ENCODE measurements at places on chromosomes 13 and 19.

- DNase-seq = peak; percentile 44
These were observed 15.6 kb downstream of the KPNA3 start for GRCh38 chr13:49776871-49777270.

GRCh38 chr19:7657131-7657751 lies 11.6 kb upstream of the RETN start:
- DNase-seq = no peak

GRCh38 chr19:7953060-7953459 lies 9.6 kb upstream of the TIMM44 start:
- DNase-seq = peak; percentile 37

- no peak for DNase-seq
These were observed 10.6 kb upstream of the MADCAM1 start for GRCh38 chr19:485583-486236.

GRCh38 chr19:29401712-29402421 lies 123.9 kb upstream of the VSTM2B start:
- no peak for DNase-seq

GRCh38 chr19:30375553-30376031 lies 3.4 kb downstream of the ZNF536 start:
- DNase-seq = no peak

DNA sequence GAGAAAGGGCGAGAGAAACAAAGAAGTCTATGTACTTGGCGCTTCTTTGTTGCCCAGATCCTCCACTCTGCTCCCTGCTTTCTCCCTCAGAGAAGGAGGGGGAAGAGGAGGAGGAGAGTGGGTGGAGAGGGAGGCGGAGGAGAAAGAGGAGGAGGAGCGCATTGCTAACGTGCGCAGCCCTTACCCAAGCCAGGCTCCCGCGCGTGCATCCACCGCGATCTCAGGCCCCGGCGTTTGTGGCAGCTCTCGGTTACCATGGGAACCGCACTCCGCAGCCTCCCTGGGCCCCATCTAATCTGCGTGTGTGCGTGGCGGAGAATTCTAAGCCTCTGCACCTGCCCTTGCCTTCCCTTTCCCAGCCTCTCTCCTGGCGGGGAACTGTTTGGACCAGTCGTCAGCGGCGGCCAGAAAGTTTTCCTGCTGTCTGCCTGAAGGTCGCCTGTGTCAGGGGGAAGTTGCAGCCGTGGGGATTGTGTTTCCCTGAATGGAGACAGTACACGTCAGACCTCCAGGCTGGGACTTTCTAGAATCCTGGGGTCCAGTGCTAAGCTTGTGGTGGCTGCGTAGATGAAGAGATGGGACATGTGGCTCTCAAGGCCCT lies at the start of gene ERICH6B:
Gene ERICH6B, minus strand, starts transcription at position 239 of the 601 bp plus-strand sequence. CDS start 18,734 bp downstream, outside the sequence.
- peak; percentile 24 for DNase-seq

- DNase-seq = peak; percentile 49
These were observed 11.1 kb downstream of the IRGC start for GRCh38 chr19:43726736-43727592.

GRCh38 chr13:44040070-44040817 lies 160.5 kb downstream of the LACC1 start:
- DNase-seq = no peak

Measured in AG08395 (cell line).